CD14-positive monocyte (primary cell): ENCODE measurements at places on chromosomes 1 and 21.

DNA sequence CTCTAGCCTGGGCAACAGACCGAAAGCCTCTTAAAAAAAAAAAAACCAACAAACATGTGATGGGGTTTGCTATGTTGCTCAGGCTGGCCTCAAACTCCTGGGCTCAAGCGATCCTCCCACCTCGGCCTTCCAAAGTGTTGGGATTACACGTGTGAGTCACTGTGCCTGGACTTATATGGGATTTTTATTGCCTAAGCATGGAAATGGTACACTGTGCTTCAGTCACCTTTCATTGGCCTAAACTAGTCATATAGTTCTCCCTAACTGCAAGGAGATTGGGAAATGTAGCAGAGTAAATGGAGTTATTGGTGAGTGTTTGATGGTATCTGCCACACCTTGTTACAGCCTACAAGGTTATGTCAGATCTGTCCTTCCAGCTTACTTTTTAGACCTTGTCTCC is 17.2 kb upstream of the MEF2D start:
- peaks cover 7% of the 10 kb centered on the region for H3K4me1 ChIP-seq
- H3K36me3 ChIP-seq, result no peaks in the 10 kb centered on the region
- no peak overlapping the region for H3K4me3 ChIP-seq

DNA sequence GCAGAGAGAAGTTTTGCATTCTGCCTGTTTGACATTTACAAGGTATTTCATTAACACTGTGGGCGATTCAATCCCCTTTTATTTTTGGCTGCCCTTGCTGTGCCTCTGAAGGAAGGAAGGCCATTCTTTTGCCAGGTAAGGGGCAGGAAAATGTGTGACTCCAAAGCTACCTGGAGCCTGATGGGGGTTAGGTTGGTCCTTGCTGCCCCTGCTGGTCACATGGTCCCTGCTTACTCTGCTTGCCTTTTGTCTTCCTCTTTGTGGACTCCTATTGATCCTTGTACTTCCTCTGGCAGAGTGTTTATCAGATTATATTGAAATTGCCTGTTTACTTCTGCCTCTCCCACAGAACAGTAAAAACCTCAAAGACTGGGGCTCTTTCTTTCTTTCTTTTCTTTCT is 65.7 kb downstream of the ST6GALNAC3 start:
- no peak overlapping the region for H3K4me3 ChIP-seq
- H3K27ac ChIP-seq, result no peak overlapping the region
- no peaks in the 10 kb centered on the region for H3K4me1 ChIP-seq
- H3K27me3 ChIP-seq, result no peaks in the 10 kb centered on the region

DNA sequence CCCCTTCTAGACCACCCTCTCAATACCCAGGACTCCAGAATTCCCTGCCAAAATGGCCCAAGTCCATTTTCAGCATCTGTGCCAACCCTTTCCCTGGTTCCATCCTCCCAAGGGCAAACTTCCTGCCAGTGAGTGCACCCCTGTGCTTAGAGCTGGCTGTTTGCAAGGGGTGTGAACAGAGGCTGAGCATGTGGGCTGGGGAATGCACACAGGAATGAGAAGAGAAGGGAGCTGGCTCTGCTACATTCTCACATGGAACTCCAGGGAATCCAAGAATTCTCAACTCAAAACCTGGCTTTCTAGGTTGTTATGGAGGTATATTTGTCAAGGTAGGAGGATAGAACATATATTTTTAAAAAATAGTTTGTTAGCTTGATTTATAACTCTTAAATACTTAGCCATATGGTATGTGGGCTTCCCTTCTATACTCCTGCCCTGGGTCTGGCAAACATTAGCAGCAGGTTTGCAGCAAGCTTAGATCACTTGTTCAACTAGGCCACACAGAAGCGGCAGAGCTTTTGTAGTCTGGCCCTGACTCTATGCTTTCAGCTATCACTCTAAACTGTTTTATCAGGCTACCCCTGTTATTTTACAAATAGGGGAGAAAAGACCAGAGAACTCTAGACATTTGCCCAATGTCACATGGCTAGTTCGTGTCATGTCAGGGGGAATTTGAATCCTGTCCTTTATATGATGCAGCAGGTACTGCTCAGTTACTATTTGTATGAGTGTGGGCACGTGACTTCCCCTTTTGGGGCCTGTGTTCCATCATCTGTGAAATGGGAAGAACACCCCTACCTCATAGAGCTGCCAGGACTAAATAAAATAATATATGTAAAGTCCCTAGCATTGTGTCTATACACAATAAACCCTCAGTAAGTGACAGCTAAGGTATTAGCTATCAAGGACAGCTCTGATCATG is 8.1 kb upstream of the STMN1 start:
- no peak overlapping the region for H3K27ac ChIP-seq
- no peaks in the 10 kb centered on the region for H3K27me3 ChIP-seq
- no peaks in the 10 kb centered on the region for H3K36me3 ChIP-seq
- DNase-seq, result no peak
- H3K4me1 ChIP-seq, result no peaks in the 10 kb centered on the region

DNA sequence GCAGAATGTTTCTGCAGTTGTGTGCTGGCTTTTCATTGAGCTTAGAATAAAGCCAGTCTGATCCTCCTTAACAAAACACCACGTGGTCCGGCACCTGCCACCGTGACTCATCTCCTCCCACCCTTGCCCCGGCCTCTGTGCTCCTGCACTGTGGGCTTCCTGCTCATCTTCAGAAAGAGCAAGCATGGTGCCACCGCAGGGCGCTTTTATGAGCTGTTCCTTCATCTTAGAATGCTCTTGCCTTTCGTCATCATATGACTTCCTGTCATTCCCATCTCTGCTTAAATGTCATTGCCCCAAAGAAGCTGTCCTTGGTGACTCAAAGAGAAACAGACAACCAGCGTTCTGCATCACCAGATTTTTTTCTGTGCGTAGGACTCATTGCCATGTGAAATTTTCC is 117.8 kb downstream of the HHAT start:
- H3K27me3 ChIP-seq, result no peaks in the 10 kb centered on the region
- DNase-seq, result no peak
- H3K4me1 ChIP-seq, result no peaks in the 10 kb centered on the region
- no peak overlapping the region for H3K4me3 ChIP-seq

DNA sequence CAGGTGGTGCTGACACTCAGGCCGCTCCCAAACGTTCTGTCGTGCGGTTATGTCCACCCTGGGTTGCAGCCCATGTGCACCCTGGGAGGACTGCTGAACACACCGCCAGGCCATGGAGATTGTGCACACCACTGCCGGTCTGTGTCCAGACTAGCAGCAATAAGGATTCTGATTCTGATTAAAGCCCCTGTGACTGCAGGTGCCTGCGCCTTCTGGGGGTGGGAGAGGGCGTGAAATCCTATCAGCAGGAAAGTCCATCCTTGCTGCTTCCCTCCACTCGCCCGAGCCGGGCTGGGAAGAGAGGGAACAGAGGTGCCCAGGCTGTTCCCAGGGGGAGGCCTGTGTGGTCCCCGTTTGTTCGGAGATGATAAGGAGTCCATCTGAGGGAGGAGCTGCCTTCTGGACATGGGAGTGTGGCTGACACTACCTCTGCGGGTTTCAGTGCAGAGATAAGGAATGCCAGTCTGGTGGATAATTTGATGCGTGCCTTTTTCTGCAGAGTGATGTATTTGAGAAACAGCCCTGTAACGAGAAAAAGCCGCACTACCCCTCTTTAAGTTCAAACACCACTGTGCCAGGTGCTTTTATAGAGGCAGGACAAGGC is 41.2 kb downstream of the BACE2 start:
- no peaks in the 10 kb centered on the region for H3K27me3 ChIP-seq
- no peaks in the 10 kb centered on the region for H3K36me3 ChIP-seq
- no peaks in the 10 kb centered on the region for H3K4me1 ChIP-seq
- DNase-seq, result no peak

- no peak for DNase-seq
- no peaks in the 10 kb centered on the region for H3K36me3 ChIP-seq
- H3K27me3 ChIP-seq, result no peaks in the 10 kb centered on the region
- H3K4me1 ChIP-seq, result no peaks in the 10 kb centered on the region
Observed at GRCh38 chr1:82065916-82066315, 265.2 kb downstream of the ADGRL2 start.

- H3K4me3 ChIP-seq, result no peak overlapping the region
- no peak overlapping the region for H3K27ac ChIP-seq
- H3K27me3 ChIP-seq, result peaks cover 28% of the 10 kb centered on the region
- H3K4me1 ChIP-seq, result no peaks in the 10 kb centered on the region
- H3K36me3 ChIP-seq, result no peaks in the 10 kb centered on the region
- DNase-seq, result no peak
Observed at GRCh38 chr1:6970221-6970620, 185.0 kb downstream of the CAMTA1 start.

DNA sequence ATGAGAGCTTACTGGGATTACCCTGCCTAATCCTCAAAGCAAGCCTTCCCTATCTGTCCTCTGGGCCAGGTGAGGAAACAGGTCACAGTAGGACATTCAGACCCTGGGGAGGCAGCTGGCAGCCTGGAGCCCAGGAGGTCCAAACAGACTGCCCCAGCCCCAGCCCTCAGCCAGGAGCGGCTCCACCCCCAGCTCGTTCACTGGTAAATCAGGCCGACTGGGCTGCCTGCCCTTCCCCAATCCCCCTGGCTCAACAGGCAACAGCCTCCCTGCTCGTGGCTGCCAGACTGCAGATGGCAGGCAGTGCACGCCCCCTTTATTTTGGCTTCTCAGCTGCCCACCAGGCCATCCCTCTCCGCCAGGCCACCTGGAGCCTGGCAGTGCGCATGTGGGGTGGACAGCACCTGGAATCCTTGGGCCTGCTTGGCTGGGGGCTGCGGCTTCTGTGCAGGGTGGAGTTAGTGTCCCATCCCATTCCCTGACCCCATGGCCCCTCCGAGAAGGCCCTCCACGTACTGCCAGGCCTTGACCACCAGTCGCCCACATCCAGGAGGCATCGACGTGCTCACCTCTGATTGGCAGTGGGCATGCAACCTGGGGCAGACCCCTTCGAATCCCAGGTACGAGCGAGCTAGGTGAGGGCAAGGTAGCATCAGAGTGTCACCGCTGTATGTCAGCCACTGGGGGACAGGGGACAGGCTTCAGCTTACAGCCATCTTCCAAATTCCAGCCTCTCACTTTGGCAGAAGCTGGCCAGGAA is 11.2 kb upstream of the ZNF670 start:
- H3K4me3 ChIP-seq, result no peak overlapping the region
- no peaks in the 10 kb centered on the region for H3K27me3 ChIP-seq
- H3K4me1 ChIP-seq, result no peaks in the 10 kb centered on the region
- H3K27ac ChIP-seq, result no peak overlapping the region

- H3K27ac ChIP-seq, result no peak overlapping the region
- DNase-seq, result no peak
- peaks cover 84% of the 10 kb centered on the region for H3K36me3 ChIP-seq
- no peak overlapping the region for H3K4me3 ChIP-seq
- H3K4me1 ChIP-seq, result no peaks in the 10 kb centered on the region
Observed at GRCh38 chr1:224292419-224292818, 37.6 kb downstream of the NVL start.

- peaks cover 90% of the 10 kb centered on the region for H3K36me3 ChIP-seq
- H3K4me3 ChIP-seq, result no peak overlapping the region
- DNase-seq, result no peak
- no peaks in the 10 kb centered on the region for H3K4me1 ChIP-seq
- H3K27ac ChIP-seq, result no peak overlapping the region
Observed at GRCh38 chr21:36218691-36219090, 62.1 kb downstream of the DOP1B start.

GRCh38 chr1:205018381-205018780 is 24.6 kb upstream of the CNTN2 start:
- no peaks in the 10 kb centered on the region for H3K27me3 ChIP-seq
- H3K36me3 ChIP-seq, result no peaks in the 10 kb centered on the region
- no peak overlapping the region for H3K27ac ChIP-seq

GRCh38 chr1:4627353-4627752 is 27.1 kb upstream of the AJAP1 start:
- no peak overlapping the region for H3K4me3 ChIP-seq
- no peak for DNase-seq
- no peaks in the 10 kb centered on the region for H3K27me3 ChIP-seq

DNA sequence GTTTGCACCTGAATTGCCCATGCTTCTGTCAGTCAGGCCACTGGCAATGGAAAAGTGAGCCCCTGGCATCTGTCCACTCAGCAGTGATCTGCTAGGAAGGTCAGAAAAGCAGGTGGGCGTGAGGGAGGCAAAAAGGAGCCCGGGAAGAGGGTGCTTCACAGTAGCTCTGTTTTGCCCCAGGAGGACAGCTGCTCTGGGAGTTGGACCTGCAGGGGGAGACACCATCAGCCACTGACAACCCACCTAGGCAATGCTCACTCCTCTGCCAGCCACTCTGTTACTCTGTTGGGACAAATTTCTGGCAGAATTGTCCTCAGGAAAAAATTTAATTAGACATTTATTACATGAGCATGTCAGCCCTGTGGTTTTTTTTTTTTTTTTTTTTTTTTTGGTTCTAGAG is 146.4 kb downstream of the LRIG2 start:
- H3K27ac ChIP-seq, result no peak overlapping the region
- DNase-seq, result no peak

- H3K4me1 ChIP-seq, result peaks cover 13% of the 10 kb centered on the region
- H3K27ac ChIP-seq, result no peak overlapping the region
- no peak overlapping the region for H3K4me3 ChIP-seq
- DNase-seq, result no peak
- no peaks in the 10 kb centered on the region for H3K36me3 ChIP-seq
- H3K27me3 ChIP-seq, result no peaks in the 10 kb centered on the region
Observed at GRCh38 chr21:16589006-16589898, 859.5 kb downstream of the USP25 start.

- DNase-seq, result no peak
- no peaks in the 10 kb centered on the region for H3K4me1 ChIP-seq
- no peak overlapping the region for H3K27ac ChIP-seq
- H3K27me3 ChIP-seq, result no peaks in the 10 kb centered on the region
- H3K36me3 ChIP-seq, result no peaks in the 10 kb centered on the region
- H3K4me3 ChIP-seq, result no peak overlapping the region
Observed at GRCh38 chr21:40053007-40053406, 185.8 kb downstream of the PCP4 start.

- peaks cover 29% of the 10 kb centered on the region for H3K4me1 ChIP-seq
- H3K4me3 ChIP-seq, result no peak overlapping the region
- DNase-seq, result no peak
- no peaks in the 10 kb centered on the region for H3K27me3 ChIP-seq
- H3K27ac ChIP-seq, result no peak overlapping the region
- H3K36me3 ChIP-seq, result no peaks in the 10 kb centered on the region
Observed at GRCh38 chr21:45474323-45474950, 67.8 kb downstream of the SLC19A1 start.
